ENCODE measurements at places on chromosomes 6 and 20.

GRCh38 chr6:10873374-10873773 is 8.5 kb downstream of the GCM2 start:
- DNase-seq = no peak

DNA sequence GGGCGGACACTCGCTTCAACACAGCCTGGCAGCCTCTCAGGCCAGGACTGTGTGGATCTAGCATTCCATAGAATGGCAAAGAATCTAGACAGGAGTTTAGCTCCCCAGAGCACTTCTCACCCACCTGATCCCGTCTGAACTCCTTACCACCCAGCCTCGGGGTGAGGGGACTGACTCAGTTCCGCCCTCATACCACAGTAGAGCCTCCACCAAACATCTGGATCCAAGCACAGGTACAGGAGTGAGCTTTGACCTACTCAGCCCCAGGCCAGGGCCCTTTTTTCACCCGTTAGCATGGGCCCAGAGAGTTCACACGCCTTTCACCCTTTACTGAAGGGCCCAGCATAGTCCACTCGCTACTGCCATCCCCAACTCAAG is 715 bp downstream of the PSMF1 start:
- DNase-seq = no peak

DNA sequence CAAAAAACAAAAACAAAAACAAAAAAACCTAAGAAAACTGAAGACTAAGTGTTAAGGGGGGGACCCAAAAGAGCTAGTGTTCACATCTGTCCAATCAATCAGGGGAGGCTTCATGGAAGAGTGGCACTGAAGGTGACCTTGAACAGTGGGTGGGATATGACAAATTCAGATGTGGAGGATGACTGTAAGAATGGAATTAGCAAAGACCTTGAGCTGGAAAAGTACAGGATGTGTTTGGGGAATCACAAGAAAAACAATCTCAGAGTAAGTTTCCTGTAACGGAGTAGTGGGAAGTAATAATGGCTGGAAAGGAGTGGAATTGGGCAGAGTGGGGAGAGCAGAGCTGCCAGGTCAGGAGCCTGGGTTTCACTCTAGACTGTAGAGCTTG is 2.9 kb upstream of the IER3 start:
- no peak for DNase-seq

GRCh38 chr6:22101163-22101562 is 195.7 kb downstream of the PRL start:
- no peak for DNase-seq

DNA sequence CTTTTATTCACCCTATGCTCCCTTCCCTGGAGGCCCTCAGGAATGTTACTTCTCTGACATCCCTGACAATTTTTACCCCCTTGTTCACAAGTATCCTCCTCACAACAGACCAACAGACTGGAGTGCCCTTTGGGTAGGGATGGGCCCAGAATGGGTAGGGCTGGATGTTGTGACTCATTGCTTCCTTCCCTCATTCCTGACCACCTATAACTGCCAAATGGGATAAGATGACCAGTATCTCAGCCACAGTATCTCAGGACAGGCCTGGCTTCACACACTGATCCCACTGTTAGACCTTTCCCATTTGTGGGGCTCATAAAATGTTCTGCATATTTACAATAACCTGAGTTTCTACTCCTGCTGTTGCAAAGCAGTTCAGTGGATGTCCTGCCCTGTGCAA is 223.0 kb upstream of the LRFN2 start:
- DNase-seq = no peak

- DNase-seq = no peak
Measured at GRCh38 chr6:14999106-14999505, 246.8 kb upstream of the JARID2 start.

DNA sequence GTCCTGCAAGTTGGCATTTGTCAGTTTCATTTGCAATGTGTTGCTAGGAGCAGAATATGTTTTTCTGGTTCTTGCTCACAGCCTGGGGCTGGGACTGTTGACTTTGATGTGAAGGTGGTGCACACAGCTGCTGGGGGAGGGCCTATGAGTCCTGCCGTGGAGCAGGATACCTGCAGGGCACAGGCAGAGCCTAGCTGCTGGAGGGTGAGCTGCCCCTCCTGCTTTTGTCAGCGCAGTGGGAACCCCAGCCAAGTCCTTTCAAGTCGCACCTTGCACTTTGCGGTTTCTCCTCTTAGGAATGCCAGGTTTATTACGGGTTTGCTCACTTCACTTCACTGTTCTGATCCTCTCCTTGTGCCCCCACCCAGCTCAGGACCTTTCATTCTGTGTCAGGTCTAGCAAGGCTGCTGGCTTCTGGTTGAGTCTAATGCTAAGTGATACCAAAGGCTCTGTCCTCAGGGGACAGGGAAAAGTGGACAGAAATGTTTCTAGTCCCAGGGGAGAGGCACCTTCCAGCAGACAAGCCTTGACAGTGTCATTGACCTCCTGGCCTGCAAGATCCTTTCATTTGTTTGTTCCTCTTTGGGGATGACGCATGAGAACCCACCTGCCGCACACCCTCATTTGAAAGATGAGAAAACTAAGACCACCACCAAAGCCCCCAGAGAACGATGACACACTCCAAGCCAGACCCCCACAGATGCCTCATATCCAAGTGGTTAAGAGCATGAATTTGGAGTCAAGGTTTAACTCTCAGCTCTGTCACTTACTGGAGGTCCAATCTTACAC is 2.7 kb upstream of the SPO11 start:
- DNase-seq = no peak

DNA sequence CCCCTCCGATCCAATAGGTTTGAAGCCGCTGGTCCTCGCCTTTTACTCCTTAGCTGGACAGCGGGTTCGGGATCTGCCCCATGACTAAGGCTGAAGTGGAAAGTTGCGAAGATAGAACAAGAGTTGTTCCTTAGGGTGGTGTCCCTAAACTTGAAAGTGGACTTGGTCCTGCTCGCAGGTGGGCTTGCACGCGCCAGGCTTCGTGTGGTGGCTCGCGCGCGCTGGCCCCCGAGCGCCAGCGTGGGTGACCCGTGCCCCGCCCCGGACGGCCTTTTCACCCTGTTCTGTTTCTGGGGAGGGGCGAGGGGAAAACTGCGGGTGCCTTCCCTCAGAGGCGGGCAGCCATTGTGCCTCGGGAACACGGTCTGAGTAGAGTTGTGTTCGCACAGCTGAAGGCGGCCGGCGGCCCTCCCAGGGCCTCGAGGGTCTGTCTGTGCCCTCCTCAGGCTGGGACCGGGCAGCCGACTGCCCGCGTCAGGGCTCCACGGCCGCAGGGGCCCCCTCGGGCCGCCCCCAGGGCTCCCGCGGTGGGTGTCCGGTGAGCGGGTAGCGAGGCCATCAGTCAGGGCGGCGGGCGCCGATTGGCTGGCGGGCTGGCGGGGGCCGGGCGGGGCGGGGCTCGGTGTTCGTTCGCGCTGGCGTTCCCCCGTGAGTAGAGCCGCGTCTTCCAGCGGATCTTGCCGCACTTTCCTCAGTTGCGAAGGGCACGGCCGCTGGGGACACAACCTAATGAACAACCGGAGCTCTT is 33.0 kb downstream of the RREB1 start:
- DNase-seq = peak; percentile 88

- no peak for DNase-seq
Measured at GRCh38 chr20:35134472-35134871, 12.7 kb downstream of the EDEM2 start.

GRCh38 chr20:44759595-44759994 is 13.9 kb downstream of the KCNK15 start:
- no peak for DNase-seq

- DNase-seq = no peak
Measured at GRCh38 chr6:42190554-42191183, 4.1 kb downstream of the GUCA1B start.

DNA sequence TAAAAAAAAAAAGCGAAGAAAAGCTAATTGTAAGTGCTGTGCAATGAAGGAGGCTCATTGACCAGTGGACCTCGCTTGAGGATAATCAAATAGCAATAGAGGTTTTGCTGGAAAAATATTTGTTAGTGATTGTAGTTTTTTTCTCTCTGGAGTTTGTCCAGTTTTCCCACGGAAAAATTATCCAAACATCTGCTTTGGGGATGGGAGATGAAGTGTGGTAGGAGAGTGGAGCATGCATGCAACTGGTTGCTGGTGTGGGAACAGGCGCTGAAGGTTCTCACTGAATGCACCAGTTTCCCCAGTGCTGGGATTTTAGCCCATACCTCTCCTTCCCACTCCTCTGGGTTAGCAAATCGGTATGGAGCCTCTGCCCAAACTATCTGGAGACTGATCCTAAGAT is 281.7 kb upstream of the TAB2 start:
- no peak for DNase-seq

GRCh38 chr20:57341663-57342062 is 9.4 kb upstream of the RAE1 start:
- no peak for DNase-seq

DNA sequence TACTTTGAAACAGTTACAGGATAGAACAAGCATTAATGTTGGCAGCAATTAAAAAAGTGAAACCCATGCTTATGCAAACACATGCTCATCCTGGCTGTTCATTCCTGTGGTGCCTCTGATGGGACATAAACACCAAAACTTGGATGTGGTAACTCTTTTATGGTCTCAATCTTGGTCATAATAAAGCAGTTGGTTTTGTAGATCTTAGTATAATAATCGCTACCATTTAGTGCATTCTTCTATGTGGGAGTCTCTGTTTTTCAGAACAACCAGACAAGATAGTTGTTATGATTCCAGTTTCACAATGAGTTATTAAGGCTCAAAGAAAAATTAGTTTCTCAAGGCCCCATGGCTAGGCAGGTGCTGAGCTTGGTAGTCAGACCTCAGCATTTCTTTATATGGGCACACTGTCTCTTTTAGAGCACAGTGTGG is 184.0 kb downstream of the UTRN start:
- DNase-seq = no peak

- DNase-seq = no peak
Measured at GRCh38 chr20:40632346-40632976, 56.6 kb downstream of the MAFB start.

- DNase-seq = no peak
Measured at GRCh38 chr20:53070706-53071392, 98.7 kb downstream of the TSHZ2 start.

- no peak for DNase-seq
Measured at GRCh38 chr6:125020385-125020784, 58.1 kb downstream of the RNF217 start.

GRCh38 chr6:16759646-16760515 is 1.4 kb downstream of the ATXN1 start:
- DNase-seq = peak; percentile 85

DNA sequence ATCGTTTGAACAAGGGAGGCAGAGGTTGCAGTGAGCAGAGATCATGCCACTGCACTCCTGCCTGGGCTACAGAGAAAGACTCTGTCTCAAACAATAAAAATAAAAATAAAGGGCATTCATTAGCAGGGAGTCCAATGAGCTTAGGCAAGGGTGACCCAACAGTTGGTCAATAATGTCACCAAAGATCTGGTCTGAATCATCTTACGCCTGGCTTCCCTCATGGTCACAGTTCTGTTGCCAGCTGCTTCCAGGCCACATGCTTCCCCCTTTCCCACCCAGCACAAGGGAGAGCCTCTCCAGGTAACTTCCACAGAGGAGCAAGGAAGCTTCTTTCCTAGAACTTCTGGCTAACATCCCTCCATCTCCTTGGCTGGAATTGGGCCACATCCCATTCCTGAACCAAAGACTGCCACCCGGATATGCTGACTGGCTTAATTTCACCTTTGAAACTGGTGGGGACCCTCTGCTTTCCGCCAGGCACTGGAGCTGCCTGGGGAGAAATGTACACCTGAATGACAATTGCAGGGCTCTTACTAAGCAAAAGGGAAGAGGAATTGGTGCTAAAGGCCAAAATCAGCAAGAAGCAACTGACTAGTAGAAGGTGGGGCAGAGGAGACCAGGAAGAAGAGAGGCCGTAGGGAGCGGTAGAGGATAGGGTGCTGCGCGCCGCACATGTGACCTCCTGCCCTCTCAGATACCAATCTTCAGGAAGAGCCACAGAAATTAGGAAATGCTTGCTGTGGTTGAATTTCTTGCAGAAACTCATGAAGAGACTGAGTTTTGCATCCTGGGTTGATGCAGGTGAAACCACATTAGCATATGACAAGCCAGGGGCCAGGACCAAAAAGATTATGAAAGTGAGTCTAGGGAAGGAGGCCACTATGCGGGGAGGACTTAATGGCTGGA is 8.3 kb upstream of the SCML4 start:
- no peak for DNase-seq

DNA sequence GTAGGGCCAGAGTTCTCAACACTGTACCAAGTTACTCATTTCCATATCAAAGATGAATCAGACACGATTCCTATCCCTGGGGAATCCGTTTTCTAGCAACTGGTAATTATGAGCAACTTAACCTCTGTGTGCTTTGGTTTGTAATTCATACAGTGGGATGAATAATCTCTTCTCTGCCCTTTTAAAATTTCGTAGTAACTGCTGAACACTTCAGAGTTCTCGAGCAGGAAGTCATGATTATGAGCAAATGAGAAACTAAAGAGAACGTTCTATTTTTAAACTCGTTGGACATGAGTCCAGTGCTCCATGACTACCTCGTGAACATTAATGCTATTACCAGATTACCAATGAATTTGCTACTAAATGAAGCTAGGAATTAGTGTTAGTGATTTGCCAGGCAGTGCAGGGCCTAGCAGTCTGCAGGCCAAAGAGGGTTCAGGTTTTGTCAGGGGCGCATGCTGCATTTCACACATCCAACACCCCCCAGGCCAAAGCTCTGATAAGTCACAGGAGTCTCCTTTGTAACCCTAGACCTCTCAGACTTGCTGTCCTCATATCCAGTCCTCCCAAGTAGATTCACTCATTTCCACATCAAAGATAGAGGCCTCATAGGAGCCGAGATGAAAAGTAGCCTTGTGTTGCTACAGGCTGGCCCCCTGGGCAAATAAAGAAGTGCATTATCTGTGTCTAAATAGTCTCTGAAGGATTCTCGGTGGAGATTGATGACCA is 45.8 kb upstream of the VSTM2L start:
- no peak for DNase-seq

- DNase-seq = no peak
Measured at GRCh38 chr6:63571361-63572043, 778 bp upstream of the LOC128125822 start.

GRCh38 chr6:122426597-122426996 is 27.1 kb downstream of the HSF2 start:
- no peak for DNase-seq

- DNase-seq = no peak
Measured at GRCh38 chr6:113763311-113763766, 93.8 kb upstream of the MARCKS start.

GRCh38 chr6:8983202-8983688 is 547.9 kb upstream of the SLC35B3 start:
- peak; percentile 70 for DNase-seq

GRCh38 chr6:39214846-39215639 is 14.2 kb downstream of the KCNK5 start:
- DNase-seq = no peak
